Activated CD4-positive, alpha-beta T cell treated with anti-CD3 and anti-CD28 coated beads, Interleukin-2, amount 50 U/mL, for 4 hours (primary cell): ENCODE measurements at places on chromosomes 7 and 10.

- DNase-seq, result no peak
Observed at GRCh38 chr7:95996174-95996573, 223.8 kb downstream of the DYNC1I1 start.

DNA sequence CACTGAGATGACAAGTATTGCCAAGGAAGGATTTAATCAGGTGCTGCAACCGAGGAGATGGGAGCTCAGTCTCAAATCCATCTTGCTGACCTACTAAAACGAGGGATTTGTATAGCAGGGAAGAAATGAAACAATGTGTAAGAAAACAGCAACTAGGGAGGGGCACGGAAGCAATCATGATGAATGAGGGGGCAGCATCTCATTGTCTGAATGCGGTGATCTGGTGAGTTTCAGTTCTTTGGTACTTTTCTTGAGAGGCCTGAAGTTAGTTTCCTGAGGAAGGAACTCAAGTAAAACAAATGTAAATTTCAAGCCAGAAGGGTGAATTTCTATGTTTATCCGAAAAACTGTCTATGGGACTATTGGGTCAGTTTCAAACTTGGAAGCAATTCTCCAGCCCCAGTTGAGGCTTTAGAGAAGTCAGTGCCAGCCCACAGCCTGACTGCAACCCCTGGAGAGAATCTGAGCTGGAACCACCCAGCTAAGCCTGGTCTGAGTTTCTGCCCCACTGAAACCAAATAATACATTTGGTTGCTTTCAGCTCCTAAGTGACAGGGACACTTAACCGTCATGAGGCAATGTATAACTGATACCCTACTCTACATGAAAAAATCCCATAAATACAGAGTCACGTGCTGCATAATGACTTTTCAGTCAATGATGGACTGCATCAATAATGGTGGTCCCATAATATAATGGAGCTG lies 45.8 kb upstream of the TNS3 start:
- DNase-seq, result no peak

DNA sequence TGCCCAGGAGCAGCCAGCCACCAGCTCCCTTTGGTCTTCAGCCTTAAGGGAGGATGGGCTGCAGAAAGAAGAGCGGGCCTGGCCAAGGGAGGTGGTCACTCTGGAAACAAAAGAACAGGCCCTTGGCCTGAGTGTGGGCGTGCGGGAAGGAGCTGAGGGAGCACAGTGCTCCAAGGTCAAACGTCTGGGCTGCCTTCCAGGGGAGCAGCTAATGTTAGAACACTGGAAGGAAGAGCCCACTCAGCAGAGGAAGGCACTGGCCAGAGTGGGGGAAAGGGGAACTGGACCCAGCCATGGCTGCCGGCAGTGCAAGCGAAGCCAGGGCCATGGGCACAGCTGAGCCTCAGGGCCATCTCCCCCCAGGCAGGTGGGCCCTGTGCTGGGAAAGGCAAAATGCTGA lies 42.7 kb downstream of the FAM53B start:
- no peak for DNase-seq

GRCh38 chr7:3673524-3673923 lies 372.5 kb downstream of the SDK1 start:
- peak; percentile 53 for DNase-seq

DNA sequence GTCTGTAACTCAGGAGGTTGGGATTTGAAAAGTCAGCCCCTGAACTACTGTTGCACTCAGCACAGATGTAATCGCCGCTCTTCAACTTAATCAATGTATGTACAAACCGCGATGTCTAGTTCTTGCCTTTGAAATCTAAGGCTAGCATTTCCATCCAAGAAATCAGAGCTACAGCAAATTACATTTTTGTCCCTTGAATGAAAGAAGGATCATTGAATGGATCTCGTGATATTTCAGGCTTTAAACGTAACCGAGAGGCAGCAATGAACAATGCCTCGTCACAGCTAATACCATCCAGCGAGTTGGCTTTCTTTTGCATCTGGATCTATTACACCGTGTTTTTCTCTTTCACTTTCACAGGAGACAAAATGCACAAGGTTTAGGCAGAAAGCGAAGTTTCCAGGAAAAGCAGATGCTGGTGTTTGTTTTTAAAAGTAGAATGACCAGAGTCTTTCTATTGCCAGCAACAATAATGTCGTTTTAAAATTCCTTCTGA lies 5.5 kb downstream of the SKIDA1 start:
- no peak for DNase-seq

DNA sequence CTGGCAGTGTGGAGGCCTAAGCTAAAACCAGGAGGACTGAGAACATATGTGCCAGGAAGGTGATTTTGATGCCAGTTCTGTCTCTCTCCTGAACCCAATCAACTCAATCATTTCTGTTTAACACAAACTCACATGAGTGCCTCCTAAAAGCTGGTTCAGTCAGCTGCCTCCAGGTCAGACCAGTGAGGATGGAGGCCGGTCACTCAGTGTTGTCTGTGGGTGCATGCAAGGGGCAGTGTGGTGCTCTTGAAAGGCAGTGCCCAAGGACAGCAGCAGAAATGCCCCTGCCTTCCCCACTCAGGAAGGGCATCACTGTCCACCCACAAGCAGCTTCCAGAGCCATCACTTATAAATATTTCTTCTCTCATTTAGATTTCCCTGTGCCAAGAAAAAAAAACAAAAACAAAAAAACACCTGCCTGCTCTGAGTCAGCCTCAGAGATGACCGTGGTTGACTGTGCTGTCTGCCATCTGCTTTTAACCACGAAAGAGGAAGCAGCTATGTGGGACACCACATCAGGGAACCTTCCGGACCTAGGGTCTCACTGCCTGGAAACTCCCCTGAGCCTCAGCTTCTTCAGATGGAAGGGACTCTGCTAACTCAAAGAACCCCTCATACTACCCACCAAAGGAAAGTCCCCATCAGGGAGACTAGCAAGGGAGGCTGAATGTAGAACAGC lies 39.1 kb downstream of the VOPP1 start:
- DNase-seq, result peak; percentile 56

DNA sequence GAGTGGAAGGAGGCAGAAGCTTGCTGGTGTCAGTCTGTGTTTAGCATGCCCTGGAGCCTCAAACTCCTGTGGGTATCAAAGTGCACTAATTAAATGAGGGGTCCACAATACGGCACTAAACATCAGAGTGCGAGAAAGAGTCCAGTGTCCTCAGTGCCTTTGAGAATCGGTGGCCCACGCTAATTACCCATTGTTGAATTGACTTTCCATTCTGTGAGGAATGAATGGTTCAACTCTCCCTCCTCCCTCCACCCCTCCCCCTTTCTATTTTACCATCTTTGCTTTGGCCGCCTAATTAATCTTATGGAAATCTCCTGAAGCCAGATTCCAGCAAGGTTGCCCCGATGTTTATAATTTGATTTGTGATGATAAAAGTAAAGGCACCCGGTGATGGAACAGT lies 217.8 kb downstream of the TFEC start:
- DNase-seq, result no peak

DNA sequence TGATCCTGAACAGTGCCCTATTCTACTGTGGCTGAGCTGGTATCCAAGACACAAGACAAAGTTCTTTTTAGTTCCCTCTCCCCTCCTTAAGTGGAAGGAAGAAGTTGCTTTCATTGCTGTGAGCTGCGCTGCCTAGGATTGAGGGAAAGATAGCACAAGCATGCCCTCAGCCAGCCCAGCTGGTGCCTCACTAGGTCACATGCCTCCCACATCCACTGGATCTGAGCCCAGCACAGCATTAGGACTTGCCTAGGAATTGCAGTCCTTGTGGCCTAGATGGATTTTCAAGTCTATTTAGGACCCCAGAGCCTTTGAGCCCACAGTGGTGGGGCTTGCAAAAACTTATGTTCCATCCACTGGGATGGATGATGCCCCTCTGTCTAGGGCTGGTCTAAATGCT lies 214.2 kb downstream of the ZNF248 start:
- no peak for DNase-seq

DNA sequence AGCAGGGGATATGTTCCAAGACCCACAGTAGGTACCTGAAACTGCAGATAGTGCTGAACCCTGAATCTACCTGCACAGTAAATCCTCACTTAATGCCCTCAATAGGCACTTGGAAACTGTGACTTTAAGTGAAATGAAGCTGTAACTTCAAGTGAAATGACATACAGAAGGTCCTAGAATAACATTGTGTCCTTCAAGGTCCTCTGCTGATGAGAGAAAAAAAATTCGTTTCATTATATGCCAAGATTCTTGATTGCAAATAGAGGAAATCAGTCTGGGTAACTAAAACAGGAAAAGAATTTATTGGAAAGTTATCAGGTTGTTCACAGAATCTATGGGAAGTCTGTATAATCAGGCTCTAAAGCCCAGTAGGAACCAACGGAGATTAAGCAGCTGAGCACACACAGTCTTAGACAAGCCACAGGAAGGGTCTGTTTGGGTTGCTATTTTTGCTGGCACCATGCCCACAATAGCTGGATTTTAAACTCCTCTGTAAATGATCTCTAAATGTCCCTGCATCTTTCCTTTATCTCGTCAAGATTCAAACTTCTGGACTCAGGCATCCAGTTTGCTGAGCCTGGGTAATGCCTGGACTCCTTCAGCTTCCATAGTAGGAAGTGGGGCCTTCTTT lies 57.5 kb downstream of the EXOC4 start:
- DNase-seq, result no peak

GRCh38 chr7:105189859-105190492 lies 176.0 kb downstream of the KMT2E start:
- DNase-seq, result no peak

DNA sequence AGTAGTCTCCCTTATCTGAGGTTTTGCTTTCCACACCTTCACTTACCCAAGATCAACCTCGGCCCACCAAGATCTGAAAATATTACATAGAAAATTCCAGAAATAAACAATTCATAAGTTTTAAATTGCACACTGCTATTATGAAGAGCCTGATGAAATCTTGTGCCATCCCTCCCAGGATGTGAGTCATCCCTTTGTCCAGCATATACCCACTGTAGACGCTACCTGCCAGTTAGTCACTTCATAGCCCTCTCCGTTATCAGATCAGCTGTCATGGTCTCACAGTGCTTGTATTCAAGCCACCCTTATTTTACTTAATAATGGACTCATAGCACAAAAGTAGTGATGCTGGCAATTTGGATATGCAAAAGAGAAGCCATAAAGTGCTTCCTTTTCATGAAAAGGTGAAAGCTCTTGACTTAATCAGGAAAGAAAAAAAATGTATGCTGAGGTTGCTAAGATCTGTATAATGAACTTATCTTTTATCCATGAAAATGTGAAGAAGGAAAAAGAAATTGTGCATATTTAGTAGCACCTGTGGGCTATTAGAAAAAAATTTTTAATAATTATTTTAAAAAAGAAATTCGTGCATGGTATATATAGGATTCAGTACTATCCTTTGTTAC lies 9.8 kb upstream of the MRPS16 start:
- no peak for DNase-seq

DNA sequence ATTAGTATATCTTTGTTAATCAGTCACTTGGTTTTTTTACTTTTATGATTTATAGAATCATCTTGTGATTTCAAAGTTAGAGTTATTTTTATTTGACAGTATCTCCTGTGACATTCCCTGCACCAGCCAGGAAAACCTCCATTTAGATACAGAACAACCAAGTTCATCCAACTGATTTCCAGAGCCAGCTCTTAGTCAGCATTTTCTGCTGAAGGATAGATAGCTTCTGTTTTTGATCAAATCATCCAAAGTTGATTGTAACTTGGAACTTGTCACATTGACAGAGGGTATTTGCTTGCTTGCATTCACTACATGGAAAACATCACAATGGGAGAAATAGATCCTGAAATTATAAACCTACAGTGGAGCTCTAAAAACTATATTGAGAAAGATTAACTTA lies 122.6 kb downstream of the PON1 start:
- no peak for DNase-seq

DNA sequence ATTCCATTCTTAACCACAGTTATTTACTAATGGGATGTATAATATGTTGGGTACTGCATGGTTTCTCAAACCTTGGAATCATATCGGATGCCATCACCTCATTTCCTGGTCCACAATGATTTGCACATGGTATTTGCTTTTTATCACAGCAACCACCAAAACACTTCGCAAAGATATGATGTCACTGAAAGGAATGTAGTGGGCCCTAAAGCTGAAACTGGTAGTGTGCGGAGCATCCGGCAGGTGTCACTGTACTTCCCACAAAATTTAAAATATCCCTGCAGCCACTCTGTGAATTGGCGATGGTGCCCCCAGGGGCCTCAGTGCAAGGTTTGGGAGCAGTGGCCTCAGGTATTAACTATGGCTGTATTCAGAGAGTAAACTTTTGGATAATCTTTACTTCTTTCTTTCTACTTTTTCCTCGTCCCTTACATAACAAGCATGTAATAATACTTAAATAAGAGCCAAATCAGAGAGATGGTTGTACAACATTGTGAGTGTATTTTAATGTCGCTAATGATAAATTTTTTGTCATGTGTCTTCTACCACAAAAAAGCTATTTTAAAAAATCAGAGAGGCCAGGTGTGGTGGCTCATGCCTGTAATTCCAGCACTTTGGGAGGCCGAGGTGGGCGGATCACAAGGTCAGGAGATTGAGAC lies 66.2 kb downstream of the FAM241B start:
- no peak for DNase-seq

DNA sequence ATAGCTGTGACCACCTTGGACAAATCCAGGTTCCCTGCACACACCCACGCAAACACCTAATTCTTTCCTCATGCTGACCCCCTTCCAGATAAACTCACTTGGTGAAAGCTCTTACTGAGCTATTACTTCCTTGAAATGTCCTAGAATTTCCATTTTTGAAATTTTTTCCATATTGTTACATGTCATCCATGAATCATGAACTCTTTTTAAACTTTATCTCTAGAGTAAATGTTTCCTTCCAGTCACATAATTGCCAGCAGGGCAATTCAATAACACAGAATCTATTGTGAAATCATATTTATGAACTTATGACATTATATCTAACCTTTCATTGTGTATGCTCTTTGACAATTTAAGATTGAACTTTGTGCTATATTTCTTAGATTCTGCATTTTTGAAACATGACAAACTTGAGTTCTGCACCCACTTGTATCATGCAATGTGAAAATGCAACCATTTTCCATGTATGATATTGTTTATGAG lies 26.8 kb upstream of the FGL2 start:
- no peak for DNase-seq

GRCh38 chr10:88978463-88978862 lies 12.1 kb upstream of the FAS start:
- DNase-seq, result no peak

DNA sequence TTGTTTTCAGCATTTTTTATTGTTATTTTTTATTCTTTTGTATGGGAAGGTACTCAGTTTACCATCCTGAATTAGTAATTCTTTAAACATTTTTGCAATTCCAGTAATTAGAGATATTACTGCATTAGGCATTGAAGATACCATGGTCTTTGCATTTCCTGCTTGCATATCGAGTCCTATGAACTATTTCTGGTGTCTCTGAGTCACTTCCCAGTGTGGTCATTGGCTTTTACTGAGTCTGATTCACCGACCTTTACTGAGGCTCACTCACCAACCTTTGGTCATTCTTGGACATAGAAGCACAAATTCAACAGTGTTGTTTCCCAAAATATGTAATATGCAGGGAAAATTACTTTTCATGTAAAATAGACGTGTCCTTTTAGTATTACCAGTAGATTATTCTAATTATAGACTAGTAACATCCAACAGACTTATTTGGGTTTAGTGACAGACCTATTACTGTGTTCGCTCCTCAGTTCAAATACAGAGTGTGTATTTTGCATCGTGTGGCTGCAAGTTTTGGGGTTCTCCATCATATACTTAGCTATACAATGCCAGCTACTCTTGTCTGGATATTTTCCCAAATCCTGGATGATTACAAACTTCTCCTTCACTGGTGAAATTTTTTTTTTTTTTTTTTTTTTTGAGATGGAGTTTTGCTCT lies 180.7 kb upstream of the PRSS1 start:
- DNase-seq, result no peak

GRCh38 chr7:88566162-88566729 lies 193.3 kb upstream of the ZNF804B start:
- DNase-seq, result no peak

GRCh38 chr7:74306730-74307469 lies 17.7 kb downstream of the CLIP2 start:
- no peak for DNase-seq
